ENCODE measurements at places on chromosomes 5 and 9.

- no peak for DNase-seq
These were observed 102.6 kb downstream of the CAAP1 start for GRCh38 chr9:26789959-26790358.

DNA sequence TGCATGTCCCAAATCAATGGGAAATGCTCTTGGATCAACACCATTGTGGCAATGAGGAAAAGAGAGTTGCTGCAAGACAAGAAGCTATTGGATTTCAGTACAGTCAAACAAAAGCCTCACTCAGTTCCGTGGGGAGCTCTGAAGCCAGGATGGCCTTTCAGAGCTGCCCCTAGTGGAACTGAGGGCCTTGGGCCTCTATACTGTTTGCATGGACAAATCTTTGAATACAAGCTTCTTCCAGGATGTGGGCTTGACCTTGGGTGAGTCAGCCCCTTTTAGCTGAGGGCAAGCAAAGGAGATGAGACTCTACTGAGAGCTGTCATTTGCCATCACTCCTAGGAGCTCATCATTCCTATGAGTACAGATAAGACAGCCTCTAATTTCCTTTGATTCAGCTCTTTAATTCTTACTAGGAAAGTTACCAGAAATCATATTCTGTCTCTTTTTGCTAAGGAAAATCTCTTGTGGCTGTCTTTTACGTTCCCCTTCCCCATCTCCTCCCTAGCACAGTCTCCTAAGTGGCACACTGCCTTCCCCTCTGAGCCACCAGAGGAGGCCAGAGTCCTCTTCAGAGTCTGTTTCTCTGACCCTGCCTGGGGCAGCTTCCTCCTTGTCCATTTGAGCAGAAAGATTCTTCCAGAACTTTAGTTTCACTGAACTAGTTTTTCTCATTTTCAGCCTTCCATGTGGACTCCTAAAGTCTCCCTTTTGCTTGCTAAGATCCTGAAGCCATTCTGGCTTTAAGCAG lies 168.8 kb upstream of the POC5 start:
- peak; percentile 45 for DNase-seq

- DNase-seq = no peak
These were observed 165.8 kb downstream of the MELK start for GRCh38 chr9:36738318-36738976.

DNA sequence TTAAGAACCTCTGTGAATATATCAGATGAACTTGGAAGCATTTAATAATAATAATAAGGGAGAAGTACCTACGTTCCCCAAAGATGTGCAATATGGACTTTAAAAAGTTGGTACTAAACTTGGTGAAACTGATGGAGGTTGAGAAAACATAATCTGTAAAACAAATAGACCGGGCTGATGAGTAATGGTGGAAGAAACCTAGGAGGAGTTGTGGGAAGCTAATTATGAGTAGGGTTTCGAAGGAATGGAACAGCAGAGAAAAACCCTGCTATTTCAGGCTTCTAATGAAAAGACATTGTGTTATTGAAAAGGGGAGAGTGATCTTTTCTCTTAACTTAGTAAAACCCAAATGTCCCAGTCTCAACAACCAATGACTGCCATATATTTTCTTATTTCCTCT lies 229.3 kb downstream of the PCSK1 start:
- no peak for DNase-seq

GRCh38 chr5:589588-589987 lies 22.6 kb upstream of the CEP72 start:
- no peak for DNase-seq
